ENCODE measurements at places on chromosomes 3 and 15. TPM values are rescaled to one million over a fixed set of nuclear protein-coding genes. Genes with fewer than 3 reads are reported as not detected.

LOXL1 gene
- polyA plus RNA-seq: 6.1 TPM

LYZL4 gene
- polyA plus RNA-seq: not detected

ZNF619 gene
- 1.9 TPM for polyA plus RNA-seq

GPR156 gene
- polyA plus RNA-seq: 0.13 TPM

ZKSCAN7 gene
- 1.7 TPM for polyA plus RNA-seq

GREM1 gene
- polyA plus RNA-seq: 39.6 TPM

KLHL40 gene
- 0.38 TPM for polyA plus RNA-seq

PDCD10 gene
- 85.9 TPM for polyA plus RNA-seq

CPEB1 gene
- polyA plus RNA-seq: 2.8 TPM

PCLAF gene
- polyA plus RNA-seq: 3.5 TPM

ZNF662 gene
- polyA plus RNA-seq: 20.4 TPM

CELSR3 gene
- 0.27 TPM for polyA plus RNA-seq

ARL14 gene
- polyA plus RNA-seq: 211 TPM

PPP1R14D gene
- polyA plus RNA-seq: 348 TPM

NIPA2 gene
- 21.1 TPM for polyA plus RNA-seq
